ENCODE measurements at places on chromosomes 7 and 10.

- DNase-seq, result no peak
These were observed 1.8 kb downstream of the PFKFB3 start for GRCh38 chr10:6204341-6205191.

- DNase-seq, result no peak
These were observed 214.2 kb downstream of the RPS24 start for GRCh38 chr10:78247821-78248220.

DNA sequence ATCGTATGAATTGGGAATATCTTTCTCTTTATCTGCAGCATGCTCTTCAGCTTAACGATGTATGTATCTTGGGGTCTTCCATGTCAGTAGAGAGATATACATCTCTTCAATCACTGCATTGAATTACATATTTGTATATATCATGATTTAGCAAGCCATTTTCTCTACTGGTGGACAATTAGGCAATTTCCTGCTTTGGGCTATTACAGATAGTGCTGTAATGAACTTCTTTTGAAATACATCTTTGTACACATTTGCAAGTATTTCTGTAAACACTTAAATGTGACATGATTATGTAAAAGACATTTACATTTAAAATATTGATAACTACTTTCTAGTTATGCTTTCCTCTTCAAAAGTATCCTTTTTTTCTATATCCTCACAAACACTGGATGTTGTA is 199.0 kb downstream of the PPP1R9A start:
- DNase-seq, result no peak

GRCh38 chr10:33087922-33088321 is 129.9 kb upstream of the ITGB1 start:
- DNase-seq, result no peak
